ENCODE measurements at places on chromosomes 7 and 10. TPM values are rescaled to one million over a fixed set of nuclear protein-coding genes. Genes with fewer than 3 reads are reported as not detected.

DNA sequence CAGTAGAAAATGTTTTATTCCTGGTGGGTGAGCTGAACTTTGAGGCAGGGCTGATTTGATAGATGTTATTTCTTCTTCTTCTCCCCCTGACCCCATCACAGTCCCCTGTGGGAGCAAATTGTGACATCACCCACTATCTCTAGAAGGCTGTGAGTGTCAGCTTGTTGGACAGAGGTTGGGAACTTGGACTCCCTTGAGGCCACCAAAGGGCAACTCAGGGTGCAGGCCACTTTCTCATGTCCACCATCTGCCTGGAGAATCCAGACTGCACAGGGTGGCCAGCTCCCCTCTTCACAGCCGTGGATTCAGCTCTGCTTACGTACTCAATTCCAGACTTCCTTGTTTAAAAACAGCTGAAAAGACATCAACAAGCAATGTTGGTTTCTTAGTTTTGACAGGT is 103.0 kb downstream of the LRRC18 start:
- no peak for DNase-seq

DNA sequence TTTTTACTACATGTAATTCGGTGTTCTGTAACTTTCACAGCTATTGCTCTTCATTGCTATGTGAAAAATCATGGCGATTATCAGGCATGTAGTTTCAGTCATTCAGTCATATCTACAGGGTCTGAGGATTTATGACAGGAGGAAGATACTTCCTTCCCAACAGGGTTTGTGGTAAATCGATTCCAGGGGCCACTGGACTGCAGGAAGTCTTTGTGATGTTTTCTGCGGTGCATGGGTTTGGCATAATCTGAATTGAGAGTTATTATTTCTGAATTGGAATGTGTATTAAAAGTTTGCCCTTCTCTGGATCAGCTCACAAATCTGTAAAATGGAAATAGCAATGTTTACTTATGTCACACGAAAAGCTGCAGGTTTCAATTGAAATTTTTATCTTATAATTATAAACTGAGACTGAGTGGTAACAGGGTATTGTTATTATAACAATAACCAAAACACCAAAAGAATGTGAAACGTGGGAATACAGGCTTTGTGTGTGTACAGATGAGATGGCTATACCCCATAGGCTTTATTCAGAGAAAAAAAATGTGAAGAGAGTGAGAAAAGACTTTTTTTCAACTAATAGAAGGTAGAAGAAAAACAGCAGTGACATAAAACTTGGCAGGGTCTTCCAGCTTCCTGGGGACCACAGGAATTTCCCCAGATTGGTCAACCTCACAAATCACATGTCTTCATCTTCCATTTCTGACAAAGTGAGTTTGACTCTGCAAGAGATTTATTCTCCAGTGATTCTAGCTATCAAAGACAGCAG is 307.7 kb upstream of the NFE2L3 start:
- DNase-seq = peak; percentile 66

- DNase-seq = no peak
Measured at GRCh38 chr10:28733647-28734046, 56.3 kb downstream of the BAMBI start.

DNA sequence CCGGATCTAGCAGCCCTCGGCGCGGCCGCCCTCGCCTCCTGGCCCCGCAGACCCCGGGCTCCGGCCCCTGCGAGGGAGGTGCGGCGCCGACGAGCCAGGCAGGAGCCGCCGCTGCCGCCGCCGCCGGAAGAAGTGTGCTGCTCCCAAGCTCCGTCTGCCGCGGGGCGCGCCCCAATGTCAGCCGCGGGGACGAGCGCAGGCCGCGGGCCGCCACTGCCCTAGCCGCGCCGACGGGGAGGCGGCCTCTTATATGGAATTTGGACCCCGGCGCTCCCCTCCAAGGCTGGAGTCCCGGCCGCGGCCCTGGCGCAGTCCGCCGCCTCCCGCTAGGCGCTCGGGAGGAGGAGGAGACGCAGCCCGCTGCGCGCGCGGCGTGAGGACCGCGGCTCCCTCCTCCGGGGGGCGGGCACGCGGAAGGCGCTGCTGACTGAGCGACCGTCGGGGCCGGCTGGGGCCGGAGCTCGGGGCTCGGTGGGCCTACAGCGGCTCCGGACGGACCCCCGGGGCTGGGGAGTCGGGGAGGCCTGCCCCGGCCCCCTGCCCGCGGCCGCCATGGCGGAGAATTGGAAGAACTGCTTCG is at the start of gene TRIM8:
TSS of gene TRIM8 (plus strand) at position 414 of the 580 bp plus-strand sequence. CDS start at position 553, 139 bp downstream.
- no peak for DNase-seq

The PRSS1 gene
- not detected for total RNA-seq

The ANKRD61 gene
- 0.18 TPM for total RNA-seq

- DNase-seq = no peak
Measured at GRCh38 chr7:112743811-112744210, 46.4 kb downstream of the TMEM168 start.

The LRIT1 gene
- total RNA-seq = not detected

- DNase-seq = no peak
Measured at GRCh38 chr7:128919881-128920799, 9.6 kb upstream of the KCP start.

- DNase-seq = peak; percentile 5
Measured at GRCh38 chr10:34475274-34475646, 339.8 kb downstream of the PARD3 start.

DNA sequence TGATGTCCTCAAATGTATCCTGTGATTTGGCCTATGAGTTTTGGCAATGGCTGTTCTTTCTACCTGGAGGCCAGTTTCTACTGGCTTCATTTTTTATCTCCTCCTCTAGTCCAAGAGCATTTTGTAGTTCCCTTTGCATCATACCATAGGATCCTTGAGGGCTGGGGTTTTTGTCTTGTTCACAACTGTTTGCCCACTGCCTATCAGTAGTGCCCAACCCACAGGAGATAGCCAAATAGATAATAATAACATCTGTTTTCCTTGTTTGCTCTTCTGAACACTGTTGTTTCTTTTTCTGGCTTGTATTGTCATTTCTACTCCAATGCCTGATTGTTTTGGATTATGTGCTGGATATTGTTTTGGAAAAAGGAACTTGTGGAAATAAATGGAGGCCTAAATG is 3.4 kb downstream of the CDK1 start:
- DNase-seq = no peak

DNA sequence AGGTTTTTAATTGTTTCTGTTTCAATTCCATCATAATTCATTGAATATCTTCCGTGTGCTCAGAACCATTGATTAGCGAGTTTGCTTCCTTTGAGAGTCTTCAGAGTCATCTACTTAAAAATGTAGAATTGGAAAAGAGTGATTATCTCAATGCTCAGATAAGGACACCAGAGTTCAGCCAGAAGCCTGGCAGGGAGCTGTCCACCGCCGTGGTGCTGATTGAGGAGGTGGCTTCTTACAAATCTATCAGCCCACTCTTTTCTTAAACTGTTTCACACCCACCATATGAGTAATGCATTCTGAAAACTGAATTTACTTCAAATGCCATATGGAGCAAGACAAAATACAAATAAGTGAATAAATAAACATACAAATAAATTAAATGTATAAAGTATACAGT is 79.3 kb downstream of the INSYN2A start:
- DNase-seq = peak; percentile 43

DNA sequence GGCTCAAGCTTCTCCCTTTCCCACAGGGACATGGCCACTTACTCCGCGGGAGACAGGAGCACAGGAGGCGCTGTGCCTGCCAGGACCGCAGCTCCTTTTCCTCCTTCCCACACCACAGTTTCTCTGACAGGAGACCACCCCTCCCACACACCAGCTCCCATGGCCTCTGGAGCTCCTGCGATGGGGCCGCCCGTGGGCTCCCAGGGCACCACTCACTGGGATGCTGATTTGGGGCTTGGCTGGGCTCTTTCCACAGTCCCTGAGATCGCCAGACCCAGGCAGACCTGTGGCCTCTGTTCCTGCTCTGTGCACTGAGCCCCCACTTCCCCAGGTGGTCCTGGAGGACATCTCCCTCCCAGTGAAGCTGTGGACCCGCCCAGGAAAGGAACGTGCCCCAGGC is 226.9 kb upstream of the SHH start:
- no peak for DNase-seq

Data from astrocyte (in vitro differentiated cells and primary cell).